ENCODE measurements at places on chromosomes 3 and 15. TPM values are rescaled to one million over a fixed set of nuclear protein-coding genes. Genes with fewer than 3 reads are reported as not detected.

GRCh38 chr3:124751501-124751900, 21.2 kb downstream of the UMPS start:
- ATAC-seq, result no peak

The HCLS1 gene
- 68.1 TPM for total RNA-seq

The ZNF35 gene
- total RNA-seq, result 27.6 TPM

DNA sequence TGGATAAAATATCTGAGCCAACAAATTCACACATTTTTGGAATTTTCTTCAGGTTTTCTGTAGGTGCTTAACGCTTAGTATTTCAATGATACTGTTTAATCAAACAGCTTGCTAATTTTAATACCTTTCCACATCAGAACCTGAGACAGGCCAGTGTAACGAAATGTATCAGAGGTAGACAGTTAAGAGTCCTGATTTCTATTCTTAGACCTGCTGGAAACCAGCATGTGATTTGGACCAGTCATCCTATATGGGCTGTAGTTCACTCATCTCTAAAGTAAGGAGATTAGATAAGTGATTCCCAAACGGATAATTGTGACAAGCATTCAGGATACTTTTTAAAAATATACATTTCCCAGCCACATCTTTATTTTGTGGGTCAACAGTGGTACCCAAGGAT, 18.4 kb downstream of the ARL6IP5 start:
- ATAC-seq, result no peak

GRCh38 chr3:18389108-18389733, 35.9 kb downstream of the SATB1 start:
- ATAC-seq, result no peak

- peak; percentile 70 for ATAC-seq
Measured at GRCh38 chr15:92655178-92655995, at the start of gene FAM174B. FAM174B (minus strand) TSS chr15:92655775.

The ZNF609 gene
- total RNA-seq, result 48.7 TPM

DNA sequence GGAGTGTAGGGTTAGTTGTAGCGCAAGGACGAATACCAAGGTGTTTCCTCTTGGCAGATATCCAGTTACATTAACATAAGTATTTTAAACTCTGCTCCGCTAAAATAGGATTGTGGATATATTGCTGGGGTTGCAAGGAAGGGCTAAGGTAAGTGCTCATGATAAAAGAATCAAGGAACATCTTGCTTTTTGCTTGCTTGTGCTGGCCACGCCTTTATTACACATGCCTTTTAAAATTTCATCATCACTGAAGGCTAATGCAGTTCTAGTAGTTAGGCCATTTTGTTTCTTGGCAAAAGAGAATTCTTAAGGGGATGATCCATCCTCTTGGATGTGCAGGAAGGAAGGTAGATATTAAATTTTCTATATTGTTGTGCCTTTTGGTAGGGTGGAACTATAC, 415.6 kb upstream of the TPM1 start:
- ATAC-seq, result no peak

The NEO1 gene
- 40.0 TPM for total RNA-seq

All from gastroesophageal sphincter (tissue), 4 donors.